Natural killer cell treated with Interleukin-12 subunit alpha and Interleukin-12 subunit beta and Interleukin-15 and Interleukin-18, amount 100 ng/mL, for 72 hours (primary cell): ENCODE measurements at places on chromosomes 7 and 10. TPM values are rescaled to one million over a fixed set of nuclear protein-coding genes. Genes with fewer than 3 reads are reported as not detected.

DNA sequence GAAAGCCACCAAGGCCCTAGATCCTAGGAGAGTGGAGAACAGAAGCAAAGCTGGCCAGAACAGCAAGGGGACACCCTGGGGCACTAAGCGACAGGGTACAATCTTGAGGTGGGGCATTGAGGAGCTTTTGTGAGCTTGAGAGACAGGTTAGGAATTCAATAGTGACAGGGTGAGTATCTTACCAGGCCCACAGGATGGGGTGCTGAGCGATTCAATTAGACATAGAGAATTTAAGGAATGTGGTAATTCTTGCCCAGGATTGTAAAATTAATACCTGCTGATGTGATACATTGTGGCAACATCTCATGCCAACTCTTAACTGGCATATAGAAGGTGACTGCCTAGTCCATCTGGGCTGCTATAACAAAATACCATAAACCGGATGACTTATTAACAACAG lies 14.0 kb downstream of the RBP3 start:
- no peak overlapping the region for H3K27ac ChIP-seq
- no peaks in the 10 kb centered on the region for H3K4me1 ChIP-seq
- peaks cover 2% of the 10 kb centered on the region for H3K27me3 ChIP-seq
- peak; percentile 23 for DNase-seq

- peaks cover 7% of the 10 kb centered on the region for H3K4me1 ChIP-seq
- H3K36me3 ChIP-seq = no peaks in the 10 kb centered on the region
- H3K27me3 ChIP-seq = peaks cover 12% of the 10 kb centered on the region
These were observed 56.9 kb upstream of the ADGRA1 start for GRCh38 chr10:133030781-133031180.

The ADRB1 gene
- total RNA-seq = 1.6 TPM

DNA sequence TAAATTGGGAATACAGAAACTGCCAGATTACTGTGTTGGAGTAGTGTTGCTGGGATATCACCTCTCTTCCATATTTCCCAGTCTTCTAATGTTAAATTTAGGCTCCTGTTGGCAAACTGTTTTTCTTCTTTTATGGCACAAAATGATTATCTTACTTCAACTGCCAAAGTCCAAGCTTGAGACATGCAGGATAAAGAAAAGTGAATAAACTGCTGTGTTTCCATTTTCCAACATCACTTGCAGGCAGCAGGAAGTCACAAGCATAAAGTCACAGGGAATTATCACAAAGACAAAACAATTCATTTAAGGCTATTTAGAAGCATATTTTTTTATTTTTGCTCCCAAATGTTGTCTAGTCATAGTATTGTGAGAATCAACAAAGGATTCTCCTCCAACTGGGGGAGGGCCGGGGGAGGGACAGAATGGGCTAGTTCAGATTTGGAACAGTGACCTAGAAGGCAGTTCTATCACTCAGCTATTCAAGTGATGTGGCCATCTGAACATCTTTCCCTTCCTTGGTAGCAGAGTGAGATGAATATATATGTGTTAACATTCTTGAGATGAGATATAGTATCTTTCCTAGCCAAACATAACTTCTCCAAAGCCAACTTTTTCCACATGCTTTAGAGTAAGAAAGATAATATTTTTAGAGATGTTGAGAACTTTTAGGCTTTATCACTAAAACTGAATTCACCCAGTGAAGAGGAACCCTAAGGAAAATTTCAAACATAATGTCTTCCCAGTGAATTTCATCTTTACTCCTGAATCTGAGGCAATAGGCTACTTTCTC lies 364.7 kb downstream of the CTNNA3 start:
- no peak overlapping the region for H3K27ac ChIP-seq
- H3K27me3 ChIP-seq = no peaks in the 10 kb centered on the region
- DNase-seq = no peak
- no peaks in the 10 kb centered on the region for H3K4me1 ChIP-seq
- peaks cover 6% of the 10 kb centered on the region for H3K36me3 ChIP-seq
